Stimulated activated naive B cell treated with anti-CD40 and anti-IgM and Interleukin-4, amounts not matched to agents 10 μg/mL and 1 μg/mL and 100 μg/mL, for 72 hours (primary cell): ENCODE measurements at places on chromosomes 3 and 15.

GRCh38 chr15:51311510-51311909 is 26.9 kb downstream of the CYP19A1 start:
- no peak for DNase-seq

DNA sequence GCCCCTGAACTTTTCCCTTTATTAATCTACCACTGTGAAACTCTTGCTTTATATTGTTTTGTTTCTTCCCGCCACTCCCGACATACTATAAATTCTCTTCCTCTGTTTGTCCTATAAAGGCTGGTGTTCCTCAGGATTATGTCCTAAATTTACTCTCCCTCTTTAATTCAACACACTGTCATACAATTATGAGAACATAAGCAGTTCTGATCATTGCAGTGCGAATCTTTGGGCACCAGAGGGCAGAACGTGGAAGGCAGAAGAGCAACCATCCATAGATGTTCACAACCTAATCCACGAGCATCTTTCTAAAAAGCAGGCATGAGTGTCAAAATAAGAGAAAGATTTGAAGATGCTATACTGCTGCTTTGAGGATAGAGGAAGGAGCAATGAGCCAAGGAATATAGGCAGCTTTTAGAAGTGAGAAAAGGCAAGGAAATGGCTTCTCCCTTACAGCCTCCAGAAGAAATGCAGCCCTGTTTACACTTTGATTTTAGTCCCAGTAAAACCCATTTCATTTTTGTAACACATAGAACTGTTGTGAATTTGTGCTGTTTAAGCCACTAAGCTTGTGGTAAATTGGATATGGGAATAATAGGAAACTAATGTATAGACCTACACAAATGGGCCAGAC is 179.4 kb downstream of the GBE1 start:
- no peak for DNase-seq

DNA sequence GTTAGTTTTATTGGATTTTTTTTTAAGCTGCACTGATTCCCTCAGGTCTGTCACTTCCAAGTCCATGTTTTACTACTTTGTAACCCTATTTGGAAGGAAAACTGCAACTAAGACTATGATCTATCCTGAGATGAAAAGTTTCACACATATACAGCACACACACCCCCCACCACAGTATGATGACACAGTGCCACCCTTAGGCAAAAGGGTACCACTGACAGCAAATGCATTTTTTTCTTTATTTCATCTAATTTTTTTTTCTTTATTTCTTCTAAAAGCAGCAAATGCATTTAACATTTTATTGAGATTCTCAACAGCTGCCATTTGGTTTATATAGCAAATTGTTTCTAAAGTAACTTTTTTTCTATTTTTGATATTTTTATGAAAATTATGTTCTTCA is 21.2 kb downstream of the NGRN start:
- no peak for DNase-seq

GRCh38 chr3:170839518-170840100 is 30.4 kb downstream of the RPL22L1 start:
- no peak for DNase-seq

DNA sequence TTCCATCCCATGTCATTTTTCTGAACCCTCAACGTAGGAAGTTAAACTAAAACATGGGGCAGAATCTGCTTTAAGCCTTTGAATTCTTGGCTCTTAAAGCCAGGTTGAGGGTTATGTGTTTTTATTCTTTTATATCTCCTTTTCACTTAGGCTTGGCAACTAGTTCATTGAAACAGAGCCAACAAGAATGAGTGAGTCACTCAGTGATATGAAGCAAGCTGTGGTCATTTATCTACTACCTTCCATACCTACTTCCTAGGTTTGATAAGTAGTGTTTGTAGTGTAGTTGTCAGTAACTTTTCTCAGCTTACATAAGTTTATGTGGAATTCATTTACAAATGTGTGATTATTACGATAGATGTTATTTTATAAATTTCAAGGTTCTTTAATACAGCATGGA is 67.4 kb downstream of the SNRPN start:
- DNase-seq, result no peak
